ENCODE measurements at places on chromosomes 2 and 18.

- DNase-seq = peak; percentile 54
Observed at GRCh38 chr18:58268849-58269248, 224.8 kb downstream of the NEDD4L start.

DNA sequence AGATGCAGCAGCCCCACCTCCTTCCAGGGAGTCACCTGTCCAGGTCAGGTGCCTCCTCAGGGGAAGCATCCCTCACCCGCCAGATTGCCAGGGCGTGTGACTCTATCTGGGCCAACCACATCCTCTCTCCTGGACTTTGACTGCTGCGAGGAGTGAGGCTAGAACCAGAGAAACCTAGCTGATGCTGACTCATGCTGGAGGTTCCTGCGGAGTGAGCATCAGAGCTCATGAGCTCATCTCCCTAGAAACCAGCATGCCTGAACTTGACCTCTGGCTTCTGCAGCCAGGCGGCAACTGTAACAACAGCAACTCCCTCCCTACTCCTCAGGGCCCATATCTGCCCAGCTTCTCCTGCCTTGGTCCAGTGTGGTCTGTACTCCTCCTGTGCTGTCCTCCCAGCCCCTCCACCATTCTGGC lies 28.3 kb upstream of the NT5DC4 start:
- peak; percentile 87 for DNase-seq

DNA sequence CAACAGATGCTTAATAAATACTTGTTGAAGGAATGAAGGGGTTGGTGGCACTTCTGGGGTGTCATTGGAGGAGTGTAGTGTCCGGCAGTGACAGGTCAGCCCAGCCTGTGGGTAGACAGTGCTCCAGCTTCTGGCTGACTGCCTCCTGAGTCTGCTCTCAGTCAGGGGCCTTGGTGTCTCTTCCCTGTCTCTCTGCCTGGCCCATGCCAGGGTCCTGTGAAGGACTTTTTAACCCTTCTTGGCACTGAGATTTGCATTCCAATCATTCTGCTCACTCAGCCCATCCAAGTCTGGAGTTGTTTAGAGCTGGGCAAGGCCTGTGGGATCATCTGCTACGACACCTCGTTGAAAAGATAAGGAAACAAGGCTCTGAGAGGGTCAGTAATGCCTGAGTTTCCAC lies 1.4 kb upstream of the KCNK3 start:
- no peak for DNase-seq

- peak; percentile 85 for DNase-seq
Observed at GRCh38 chr2:109126501-109126860, 2.5 kb upstream of the SH3RF3 start.

DNA sequence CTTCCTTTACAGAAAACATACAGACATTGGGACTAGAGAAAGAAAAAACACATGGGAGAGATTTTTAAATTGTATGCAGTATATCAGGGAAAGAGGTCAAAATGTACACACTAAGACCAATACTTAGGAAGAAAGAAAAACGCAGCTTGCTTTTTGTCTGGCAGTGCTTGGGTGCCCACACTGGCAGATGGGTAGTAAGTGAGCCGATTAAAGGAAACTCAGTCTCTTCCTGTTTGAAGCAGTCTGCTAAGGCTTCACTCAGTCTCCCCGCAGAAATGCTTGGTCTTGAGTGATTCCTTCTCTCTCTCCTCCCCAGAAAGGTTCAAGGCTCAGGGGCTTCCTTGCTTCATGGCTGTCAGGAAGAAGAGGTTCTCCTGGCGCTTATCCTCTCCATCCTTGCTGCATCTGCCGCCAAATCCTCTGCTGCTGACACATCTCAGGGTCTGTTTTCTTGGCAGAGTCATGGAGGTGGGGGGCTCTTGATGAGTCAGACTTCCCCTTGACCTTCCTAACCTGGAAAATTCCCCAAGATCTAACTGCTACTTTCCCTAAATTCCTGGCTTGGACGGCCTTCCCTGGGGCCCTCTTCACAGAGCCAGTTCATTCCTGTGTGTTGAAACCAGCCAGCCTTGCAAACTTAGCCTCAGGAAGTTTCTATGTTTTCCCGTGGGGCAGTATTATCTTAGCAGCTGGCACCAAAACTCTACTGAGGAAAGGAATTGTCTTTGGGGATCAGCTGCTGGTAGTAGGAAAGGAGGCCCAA lies 10.5 kb upstream of the TMSB10 start:
- DNase-seq = peak; percentile 87

DNA sequence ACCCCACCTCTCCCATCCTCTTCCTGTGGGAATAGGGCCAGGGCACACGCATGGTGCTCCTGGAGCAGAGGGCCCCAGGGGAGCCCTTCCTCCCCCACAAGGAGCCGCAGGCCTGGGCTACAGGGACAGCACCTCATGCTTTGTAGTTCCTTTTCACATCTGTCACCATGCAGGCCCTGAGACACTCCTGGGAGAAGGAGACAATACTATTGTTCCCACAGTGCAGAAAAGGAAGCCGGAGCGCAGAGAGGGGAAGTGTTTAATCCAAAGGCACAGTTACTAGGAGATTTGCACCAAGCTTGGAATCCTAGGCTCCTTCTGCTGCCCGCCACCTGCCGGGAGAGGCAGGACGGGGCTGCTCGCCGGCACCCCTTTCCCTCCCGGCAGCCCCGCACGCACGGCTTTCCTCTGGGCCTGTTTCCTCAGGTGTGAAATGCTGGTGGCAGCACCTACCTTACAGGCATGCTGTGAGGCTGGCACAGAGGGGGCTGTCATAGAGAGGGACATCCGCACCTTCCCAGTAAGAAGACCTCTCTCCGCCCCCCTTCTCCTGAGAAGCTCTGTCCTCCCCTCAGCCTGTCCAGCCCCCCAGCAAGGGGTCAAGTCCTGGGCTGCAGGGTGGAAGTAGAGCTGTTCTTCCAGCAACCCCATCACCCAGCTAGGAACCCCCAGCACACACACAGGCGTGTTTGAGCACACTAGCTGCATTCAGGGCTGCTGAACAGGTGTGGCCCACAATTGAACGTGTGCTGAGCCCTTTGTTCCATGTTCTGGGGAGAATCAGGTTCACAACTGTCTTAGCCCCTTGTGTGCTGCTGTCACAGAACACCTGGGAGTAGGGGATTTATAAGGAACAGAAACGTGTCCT lies 62.6 kb downstream of the SMAD7 start:
- no peak for DNase-seq

GRCh38 chr2:229601396-229601795 lies 113.0 kb downstream of the DNER start:
- DNase-seq = no peak

DNA sequence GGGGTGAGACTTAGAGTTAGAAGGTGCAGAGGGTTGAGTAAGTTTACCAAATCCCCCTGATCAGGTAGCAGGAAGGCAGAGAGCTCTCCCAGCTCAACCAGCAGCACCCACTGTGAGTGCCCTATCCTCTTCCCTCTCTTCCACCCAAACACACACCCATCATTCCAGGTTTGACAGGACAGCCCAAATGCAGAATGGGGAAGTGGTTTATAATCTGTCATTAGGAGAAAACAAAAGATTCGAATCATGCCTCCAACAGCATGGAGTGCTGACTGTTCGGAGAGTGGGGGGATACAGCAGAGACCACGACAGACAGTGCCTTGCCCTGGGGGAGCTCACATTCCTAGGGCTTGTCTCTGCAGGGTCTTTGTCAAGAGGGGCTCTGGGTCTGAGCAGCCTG lies 11.7 kb downstream of the CXCR2 start:
- DNase-seq = no peak

GRCh38 chr2:129748653-129749052 lies 230.8 kb upstream of the RAB6C start:
- DNase-seq = no peak

DNA sequence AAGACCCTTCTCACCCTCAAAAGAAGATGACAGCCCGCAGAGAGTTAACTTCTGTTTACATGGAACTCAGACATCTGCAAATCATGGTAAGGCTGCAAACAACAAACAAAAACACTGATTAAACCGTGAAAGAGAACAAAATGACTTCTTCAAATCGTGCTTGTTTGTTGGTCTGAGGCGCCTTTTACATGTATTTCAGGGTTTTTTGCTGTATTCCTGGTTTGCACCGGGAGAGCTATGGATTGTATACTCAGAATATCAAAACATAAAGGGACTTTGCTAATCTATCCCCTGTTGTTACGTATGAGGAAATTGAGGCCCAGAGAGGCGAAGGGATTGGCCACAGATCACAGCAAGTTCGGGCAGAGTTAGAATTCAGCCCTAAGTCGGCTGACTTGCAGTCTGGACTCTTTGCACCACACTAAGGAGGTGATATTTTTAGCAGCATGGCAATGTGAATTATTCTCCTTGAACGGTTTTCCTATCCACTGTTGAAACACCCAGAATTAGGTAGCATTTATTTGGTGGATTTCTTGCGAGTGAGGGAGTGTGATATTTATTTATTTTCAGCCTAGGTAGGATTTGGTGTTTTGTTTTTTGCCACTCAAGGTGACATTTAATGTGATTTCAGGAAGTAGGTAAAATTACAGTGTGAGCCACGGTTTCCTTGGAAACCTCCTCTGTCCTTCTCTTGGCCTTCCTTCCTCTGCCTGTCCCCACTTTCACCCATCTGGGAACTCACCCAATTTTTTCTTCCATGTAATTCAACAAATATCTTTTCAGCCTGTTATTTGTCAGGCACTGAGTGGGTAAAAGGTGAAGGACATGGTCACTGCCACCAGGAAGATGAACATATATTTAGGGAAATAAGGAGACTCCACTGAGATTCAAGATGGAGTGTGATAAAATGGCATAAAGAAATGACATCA lies 980 bp upstream of the PDE6D start:
- peak; percentile 20 for DNase-seq

- no peak for DNase-seq
Observed at GRCh38 chr2:133380991-133381390, 187.3 kb downstream of the NCKAP5 start.

GRCh38 chr2:235570256-235570655 lies 76.4 kb downstream of the AGAP1 start:
- peak; percentile 30 for DNase-seq

DNA sequence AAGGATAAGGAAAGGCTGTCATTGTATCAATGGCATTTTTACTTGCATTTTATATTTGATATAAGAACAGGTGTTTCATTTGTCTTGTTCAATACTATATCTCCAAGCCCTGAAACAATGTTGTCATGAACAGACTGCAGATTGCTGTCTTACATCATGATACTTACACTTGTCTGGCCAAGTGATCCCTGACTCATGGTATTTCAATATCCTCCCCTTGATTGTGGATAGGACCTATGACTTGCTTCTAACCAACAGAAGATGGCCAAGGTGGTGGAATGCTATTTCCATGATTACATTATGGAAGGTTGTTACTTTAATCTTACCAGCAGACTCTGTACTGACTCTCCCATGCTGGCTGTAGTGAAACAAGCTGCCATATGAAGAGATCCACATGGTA lies 471.1 kb downstream of the CCDC85A start:
- no peak for DNase-seq

- DNase-seq = no peak
Observed at GRCh38 chr18:59268721-59269562, 4.3 kb downstream of the RAX start.

DNA sequence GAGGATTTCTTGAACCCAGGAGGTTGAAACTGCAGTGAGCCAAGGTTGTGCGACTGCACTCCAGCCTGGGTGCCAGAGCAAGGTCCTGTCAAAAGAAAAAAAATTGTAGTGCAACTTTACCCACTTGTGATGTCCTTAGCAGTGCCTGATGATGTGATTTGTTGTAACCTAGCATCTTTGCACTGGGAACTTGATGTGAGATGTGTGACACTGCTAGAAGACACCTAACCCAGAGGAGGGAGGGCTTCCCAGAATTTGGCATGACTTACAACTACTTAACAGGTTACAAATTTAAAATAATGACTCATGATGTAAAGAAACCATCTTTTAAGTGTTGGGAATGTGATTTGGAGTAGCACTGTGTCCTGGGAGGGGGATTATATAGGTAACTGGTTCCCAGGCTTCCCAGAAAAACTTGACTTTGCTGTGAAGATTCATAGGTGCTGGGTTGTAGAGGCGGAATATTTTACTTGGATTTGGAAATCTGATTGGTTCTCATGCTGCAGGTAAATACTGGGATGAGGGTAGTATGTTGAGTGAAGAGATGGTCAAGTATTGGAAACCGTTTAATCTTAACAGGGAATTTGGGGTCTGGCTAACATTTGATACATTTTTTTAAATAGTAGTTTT lies 3.7 kb downstream of the EEF1B2 start:
- no peak for DNase-seq

GRCh38 chr2:141824790-141825189 lies 306.0 kb downstream of the LRP1B start:
- DNase-seq = no peak

- no peak for DNase-seq
Observed at GRCh38 chr18:75698861-75699260, 271.4 kb upstream of the SMIM21 start.

GRCh38 chr2:53640466-53640865 lies 127.1 kb upstream of the CHAC2 start:
- no peak for DNase-seq

GRCh38 chr2:219645631-219646527 lies 18.4 kb downstream of the SLC4A3 start:
- DNase-seq = peak; percentile 86

- no peak for DNase-seq
Observed at GRCh38 chr2:88199912-88200682, 30.0 kb downstream of the THNSL2 start.

DNA sequence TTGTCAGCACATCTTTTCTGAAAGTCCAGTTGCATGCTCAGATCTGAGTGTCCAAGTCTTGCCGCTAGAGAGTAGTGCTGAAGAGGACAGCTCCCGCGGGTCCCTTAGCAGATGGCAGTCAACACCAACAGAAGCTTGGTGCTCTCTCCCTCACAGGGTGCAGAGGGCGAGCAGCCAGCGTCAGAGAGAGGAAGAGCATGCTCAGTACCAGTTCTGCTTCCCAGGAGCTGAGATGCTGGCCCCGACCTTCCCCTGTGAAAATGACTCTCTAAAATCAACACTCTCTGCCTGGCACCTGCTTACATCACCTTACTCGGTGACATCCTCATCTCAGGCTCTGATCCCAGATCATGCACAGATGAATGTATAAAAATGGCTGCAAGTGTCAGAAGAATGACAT lies 86.0 kb upstream of the TWIST2 start:
- DNase-seq = peak; percentile 35

GRCh38 chr2:29528891-29529520 lies 392.4 kb downstream of the ALK start:
- peak; percentile 72 for DNase-seq

DNA sequence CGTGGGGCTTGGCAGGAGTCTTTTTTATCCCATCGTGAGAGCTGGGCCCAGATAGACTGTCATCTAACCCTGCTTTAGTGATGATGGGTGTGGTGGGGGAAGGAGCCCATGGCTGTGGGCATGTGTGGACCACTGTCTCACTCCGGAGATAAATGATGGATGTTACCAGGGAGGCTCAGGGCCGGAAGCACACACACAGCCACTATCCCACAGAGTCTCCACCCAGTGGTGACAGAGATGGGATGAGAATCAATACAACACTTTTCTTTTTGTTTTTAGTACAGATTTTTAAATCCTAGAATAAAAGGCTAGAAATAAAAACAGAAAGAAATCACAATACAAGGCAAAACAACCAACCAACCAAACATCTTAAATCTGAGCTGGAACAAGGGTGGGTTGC lies 233.4 kb downstream of the SOX11 start:
- no peak for DNase-seq

GRCh38 chr2:42847596-42848151 lies 55.3 kb upstream of the HAAO start:
- DNase-seq = no peak

GRCh38 chr18:58024139-58024538 lies 19.9 kb upstream of the NEDD4L start:
- DNase-seq = no peak

All from fibroblast of skin of right quadriceps (primary cell).